T-helper 9 cell (primary cell): ENCODE measurements at places on chromosomes 1 and 21.

DNA sequence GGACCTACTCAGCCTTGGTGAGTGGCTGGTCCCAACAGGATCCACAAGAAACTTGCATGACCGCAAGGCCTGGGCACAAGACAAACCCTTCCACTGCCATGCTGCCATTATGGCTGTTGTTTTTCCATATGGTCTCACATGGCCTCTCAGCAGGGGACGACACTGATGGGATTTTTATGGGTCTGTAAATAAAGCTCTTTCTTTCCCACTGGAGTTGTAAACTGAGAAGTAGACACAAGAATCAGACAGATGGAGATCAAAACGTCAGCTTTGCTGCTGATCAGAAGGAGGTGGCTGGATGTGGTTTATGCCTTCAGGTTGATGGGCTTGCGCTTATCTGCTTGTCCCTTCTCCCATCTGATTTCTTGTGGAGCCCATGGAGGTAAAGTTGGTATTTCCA is 138.1 kb upstream of the KCNJ6 start:
- no peak for DNase-seq

DNA sequence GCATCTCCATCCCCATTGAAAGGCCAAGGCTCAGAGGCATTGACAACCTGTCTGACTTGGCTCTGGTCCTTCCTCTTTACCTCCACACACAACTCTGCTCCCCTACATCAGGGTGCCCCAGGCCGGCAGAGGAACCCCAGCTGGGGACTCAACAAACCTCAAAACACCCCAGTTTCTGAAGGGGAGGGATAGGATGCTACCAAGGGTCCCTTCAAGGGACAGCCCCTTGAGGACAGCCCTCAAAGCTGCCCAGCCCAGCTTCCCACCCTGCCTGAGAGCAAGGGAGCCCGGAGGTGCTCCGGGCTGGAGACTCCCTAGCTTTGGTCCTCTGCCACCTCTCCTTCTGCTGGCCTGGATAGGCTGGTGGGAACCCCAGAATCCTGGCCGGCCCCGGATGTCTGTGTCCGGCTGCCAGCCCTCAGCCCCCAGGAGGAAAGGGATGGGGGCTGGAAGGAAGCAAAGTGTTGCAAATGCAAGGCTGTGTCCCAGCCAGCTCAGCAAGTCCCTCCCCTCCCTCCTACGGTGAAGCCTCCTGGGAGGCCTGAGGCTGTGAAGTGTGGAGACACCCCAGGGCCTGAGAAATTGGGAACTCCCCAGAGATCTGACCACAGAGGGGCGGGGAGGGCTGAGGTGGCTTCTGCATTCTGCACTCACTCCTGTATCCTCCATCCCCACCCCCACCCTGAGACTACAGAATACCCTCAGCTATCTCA is 1.1 kb upstream of the MARCKSL1 start:
- DNase-seq: peak; percentile 37

DNA sequence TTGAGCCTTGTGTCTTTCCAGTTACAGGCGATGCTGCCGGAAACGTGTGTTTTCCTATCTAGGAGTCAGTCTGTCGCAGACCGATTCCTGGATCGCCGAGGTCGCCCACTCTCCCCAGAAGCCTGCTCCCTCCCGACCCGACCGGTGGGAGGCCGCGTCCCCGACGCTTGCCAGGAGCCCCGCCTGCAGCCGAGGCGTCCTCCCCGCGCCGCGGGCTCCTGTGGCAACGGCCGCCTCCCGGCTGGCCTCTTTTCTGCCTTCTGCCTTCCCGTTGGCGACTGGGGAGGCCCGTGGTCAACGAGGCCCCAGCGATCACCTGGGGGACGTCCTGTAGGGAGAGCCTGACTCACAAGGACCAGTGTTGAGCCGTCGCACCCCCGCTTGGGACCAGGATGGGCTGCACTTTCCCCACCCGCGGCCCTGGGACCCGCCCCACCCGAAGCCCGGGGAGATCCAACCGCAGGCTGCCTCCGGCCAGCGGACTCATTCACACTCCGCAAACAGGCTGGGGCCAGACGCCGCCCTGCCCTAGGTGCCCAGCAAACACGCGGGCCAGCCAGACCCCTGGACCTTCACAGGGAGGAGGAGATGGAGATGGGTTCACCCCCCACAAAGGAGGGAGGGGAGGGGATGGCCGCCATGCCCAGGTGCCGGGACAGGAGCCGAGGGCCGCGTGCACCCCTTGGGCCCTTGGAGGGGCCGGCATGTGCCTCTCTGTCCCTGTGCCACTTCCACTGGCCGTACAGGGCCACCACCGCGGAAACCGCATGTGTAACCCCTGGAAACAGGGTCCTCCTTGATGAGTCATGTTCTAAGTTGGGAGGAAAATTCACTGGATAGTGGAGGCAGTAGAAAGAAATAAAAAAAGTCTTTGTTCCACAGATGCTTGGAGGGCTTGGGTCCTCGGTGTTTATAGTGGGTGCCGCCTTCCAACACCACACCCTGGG is 7.2 kb upstream of the COL6A1 start:
- no peak for DNase-seq

GRCh38 chr21:41899426-41900202 is 20.5 kb upstream of the PRDM15 start:
- no peak for DNase-seq

GRCh38 chr1:13731897-13732296 is 31.9 kb downstream of the PRDM2 start:
- no peak for DNase-seq

DNA sequence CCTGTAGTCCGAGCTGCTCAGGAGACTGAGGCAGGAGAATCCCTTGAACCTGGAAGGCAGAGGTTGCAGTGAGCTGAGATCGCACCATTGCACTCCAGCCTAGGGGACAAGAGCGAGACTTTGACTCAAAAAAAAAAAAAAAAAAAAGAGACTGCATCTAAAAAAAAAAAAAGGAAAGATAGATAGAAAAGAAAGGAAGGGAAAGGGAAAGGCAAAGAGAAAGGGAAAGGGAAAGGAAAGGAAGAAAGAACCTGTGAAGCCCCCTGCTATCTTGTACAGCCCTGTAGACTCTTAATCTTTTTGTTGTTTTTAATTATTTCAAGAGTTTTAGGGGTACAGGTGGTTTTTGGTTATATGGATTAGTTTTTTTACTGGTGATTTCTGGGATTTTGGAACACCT is 46.0 kb upstream of the MUTYH start:
- no peak for DNase-seq

DNA sequence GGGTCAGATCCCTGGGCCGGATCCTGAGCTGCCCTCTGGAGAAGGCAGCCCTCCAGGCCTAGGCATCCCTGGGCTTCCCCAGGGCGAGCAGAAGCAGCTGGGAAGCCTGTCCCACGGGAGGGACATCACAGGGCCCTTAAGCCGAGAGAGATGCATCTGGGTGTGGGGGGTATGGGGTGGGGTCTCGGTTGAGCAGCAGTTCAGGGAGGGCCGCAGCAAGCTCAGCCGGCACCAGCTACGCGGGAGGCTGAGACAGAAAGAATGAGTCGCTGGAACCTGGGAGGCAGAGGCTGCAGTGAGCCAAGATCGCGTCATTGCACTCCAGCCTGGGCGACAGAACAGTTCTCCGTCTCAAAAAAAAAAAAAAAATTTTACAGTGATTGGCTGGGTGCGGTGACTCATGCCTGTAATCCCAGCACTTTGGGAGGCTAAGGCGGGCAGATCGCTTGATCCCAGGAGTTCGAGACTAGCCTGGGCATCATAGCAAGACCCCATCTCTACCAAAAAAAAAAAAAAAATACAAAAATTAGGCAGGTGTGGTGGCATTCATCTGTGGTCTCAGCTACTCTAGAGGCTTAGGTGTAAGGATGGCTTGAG is 37.7 kb downstream of the RRP1 start:
- DNase-seq: no peak

DNA sequence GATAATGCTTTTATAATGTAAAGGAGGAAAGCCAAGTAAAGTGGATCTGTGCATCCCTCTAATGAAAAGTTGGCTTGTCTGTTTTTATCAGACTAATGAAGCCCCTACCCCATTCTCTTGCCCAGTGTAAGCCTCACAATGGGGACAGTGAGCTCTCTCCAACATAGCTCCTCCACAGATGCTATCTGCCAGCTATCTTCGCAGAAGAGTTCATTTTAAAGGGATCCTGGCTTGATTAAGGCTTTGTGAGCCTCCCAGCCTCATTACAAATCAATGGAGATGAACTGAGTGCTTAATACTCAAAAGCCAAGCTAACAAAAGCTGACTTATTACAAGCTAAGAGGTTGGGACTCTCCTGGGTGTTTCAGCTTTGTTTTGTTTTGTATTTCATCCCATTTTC is 514.7 kb downstream of the NUF2 start:
- no peak for DNase-seq

DNA sequence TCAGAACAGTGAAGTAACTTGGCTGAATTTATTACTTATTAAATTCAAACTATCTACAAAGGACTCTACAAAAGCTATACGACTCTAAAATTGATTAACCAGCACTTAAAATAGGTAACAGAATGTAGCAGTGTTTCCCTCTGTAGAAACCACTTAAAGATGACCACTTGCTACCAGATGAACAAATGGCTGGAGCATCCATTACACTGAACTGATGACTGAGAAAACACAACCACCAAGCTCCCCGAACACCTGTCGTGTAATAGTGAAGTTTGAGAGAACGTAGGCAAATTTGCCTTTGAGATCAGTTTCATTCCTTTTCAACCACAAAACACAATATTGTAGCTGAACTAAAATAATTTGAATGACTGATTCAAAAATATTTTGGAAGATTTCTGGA is 226.7 kb downstream of the KCNT2 start:
- DNase-seq: no peak

DNA sequence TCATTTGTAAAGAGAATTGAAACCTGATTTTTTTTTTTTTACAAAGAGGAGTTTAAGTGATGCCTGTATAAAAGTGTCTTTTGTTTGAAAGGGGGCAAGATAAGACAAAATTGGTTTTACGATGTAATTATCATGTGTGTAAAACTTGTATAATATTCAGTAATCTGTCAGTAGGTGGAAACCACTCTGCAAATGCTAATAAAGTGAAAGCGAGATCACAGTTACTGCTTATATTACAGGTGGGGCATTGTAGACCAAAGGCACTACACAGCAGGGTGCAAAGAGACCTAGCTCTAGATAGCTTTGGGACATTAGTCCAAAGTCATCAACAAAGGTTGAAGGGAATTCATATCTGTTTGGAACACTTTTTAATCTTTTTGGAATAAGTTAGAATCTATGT is 174.2 kb downstream of the LHX8 start:
- DNase-seq: no peak

DNA sequence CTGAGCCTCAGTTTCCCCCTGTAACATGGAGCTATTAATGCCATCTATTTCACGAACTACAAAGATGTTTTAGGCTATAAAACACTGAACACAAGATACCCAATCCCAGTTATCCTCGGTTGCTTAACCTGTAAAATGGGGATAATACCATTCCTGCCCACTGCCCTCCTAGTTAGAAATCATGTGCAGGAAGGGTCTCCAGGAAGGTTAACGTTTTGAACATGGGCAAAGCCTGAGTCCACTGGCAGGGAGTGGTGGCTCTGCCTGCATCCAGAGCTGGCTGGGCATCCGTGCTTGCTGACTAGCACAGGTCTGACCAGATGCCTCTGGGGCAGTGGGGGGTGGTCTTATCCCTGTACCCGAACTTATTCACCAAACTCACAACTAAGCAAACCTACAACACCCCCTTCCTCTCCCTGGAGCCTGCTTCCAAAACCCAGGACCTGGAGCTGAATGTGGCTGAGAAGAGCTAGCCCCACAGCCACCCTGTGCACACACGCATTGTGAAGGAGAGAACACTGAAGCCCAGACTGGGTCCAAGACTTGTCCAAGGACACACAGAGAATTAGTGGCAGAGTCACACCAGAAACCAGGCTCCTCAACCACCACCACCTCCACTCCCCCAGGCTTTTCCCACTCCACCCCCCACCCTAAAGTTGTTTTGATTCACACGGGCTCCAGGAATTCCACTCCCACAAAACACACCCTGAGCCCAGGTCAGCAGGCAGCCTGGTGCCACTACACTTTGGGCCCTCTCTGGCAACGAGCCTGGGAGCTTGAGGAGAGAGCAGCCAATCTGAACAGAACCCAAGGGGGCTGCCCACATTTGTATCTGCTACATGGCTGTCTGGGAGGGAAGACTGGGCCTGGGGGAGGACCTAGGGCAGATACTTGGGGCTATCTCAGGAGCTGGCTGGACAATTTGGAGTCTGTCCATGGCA is 1.6 kb downstream of the E2F2 start:
- DNase-seq: no peak

- DNase-seq: no peak
These were observed 37.9 kb upstream of the PTPRF start for GRCh38 chr1:43492826-43493225.

- no peak for DNase-seq
These were observed 26.7 kb downstream of the CDC7 start for GRCh38 chr1:91527266-91527765.

GRCh38 chr1:41695118-41695745 is 210.7 kb upstream of the EDN2 start:
- DNase-seq: no peak

GRCh38 chr1:217542136-217542777 is 88.6 kb downstream of the GPATCH2 start:
- no peak for DNase-seq

- DNase-seq: no peak
These were observed 33.4 kb downstream of the HSD17B7 start for GRCh38 chr1:162823771-162824525.

GRCh38 chr21:24023936-24024335 is 1583.3 kb downstream of the MRPL39 start:
- DNase-seq: no peak

GRCh38 chr1:210416681-210417080 is 88.0 kb downstream of the HHAT start:
- DNase-seq: no peak

DNA sequence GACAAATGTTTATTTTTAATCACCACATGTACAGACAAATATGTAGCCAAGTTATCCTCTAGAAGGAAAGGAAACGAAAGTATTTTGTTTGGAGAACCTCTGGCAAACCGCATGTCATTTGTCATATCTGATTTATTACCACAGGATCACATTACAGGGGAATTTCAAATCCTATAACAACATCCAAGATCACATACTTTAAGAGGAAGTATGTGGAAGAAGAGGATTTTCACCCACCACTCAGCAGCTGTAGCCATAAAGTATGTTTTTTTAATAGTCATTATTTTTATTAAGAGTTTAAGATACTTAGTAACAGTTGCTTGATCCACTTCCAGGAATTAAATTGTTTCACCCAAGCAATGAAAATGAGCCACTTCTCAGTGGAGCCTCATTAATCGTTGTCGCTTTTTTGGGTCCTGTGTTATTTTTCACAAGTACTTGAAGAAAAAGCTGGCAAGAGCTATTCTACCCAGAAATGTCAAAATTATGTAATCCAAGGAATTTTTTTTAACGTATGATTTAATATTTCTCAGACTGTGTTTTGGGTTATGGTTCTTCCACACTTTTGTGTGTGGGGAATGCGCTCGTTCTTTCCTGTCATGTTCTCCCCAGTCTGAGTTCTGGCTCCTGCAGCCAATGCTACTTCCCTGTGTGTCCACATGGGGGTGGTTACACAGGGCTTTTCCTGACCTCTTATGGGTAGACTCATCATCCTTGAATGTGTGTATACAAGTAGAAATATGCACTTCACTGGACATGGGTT is 6.9 kb downstream of the SERTAD4 start:
- DNase-seq: no peak

DNA sequence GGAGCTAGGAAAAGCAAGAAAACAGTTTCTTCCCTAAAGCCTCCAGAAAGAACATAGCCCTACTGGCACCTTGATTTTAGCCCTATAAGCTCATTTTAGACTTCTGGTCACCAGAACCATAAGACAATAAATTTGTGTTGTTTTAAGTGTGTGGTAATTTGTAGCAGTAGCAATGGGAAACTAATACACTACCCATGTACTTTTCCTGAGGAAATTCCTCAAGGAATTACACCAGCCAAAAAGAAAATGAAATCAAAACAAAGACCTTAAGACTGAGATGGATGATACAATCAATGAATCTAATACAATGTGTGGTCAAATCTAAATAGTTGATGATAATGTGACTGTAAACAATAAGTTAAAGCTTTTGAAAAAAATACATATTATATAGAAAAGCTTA is 11.8 kb downstream of the VAMP4 start:
- no peak for DNase-seq
